ENCODE measurements at places on chromosomes 12 and 14.
A peak's percentile ranks its signal among the peaks of the same experiment; 100 is the strongest.

DNA sequence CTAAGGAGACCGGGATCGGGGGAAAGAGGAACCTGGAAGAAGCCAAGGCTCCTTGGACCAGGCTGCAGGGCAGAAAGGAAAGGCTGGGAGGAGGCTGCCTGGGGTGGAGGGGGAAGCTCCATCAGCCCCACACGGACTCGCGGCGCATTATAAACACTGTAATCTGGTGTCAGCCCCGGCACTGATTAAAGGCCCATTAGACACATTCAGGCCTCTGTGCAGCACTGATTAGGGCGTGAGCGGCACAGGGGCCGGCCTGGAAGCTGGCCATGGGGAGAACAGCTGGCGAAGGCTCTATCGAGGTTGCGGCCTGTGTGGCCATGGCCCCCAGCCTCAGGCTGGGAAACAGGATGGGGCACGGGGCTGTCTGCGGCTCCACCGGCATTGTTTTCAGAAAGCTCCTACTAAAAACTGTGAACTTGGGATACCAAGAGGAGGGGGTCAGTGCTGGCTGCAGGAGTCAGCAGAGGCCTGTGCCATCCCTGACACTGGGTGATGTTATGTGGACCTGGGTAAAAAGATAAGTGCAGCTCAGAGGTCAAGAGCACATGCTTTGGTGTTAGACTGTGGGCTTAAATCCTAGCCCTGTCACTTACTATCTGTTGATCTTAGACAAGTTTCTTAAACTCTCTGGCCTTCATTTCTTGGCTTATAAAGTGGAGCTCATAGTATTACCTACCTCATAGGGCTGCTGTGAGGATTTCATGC lies 10.6 kb downstream of the ACVRL1 start:
- no peak for DNase-seq

DNA sequence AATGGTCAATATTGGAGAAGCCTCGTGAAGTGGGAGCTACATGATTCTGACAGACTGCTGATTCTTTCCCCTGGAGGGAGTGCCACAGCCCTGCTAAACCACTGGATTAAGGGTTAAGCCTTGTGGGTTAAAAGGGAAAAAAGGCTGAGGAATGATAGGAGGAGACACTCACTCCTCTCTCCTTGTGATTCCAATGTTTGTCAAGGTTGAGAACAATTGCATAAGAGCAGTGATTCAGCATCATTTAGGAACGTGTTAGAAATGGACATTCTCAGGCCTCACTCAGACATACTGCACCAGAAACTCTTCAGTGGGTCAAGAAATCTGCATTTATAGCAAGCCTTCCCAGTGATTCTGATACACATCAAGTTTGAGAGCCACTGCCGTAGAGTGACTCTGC lies 87.8 kb upstream of the GZMB start:
- no peak for DNase-seq

- DNase-seq: no peak
Measured at GRCh38 chr14:51576117-51576430, 75.6 kb upstream of the FRMD6 start.

DNA sequence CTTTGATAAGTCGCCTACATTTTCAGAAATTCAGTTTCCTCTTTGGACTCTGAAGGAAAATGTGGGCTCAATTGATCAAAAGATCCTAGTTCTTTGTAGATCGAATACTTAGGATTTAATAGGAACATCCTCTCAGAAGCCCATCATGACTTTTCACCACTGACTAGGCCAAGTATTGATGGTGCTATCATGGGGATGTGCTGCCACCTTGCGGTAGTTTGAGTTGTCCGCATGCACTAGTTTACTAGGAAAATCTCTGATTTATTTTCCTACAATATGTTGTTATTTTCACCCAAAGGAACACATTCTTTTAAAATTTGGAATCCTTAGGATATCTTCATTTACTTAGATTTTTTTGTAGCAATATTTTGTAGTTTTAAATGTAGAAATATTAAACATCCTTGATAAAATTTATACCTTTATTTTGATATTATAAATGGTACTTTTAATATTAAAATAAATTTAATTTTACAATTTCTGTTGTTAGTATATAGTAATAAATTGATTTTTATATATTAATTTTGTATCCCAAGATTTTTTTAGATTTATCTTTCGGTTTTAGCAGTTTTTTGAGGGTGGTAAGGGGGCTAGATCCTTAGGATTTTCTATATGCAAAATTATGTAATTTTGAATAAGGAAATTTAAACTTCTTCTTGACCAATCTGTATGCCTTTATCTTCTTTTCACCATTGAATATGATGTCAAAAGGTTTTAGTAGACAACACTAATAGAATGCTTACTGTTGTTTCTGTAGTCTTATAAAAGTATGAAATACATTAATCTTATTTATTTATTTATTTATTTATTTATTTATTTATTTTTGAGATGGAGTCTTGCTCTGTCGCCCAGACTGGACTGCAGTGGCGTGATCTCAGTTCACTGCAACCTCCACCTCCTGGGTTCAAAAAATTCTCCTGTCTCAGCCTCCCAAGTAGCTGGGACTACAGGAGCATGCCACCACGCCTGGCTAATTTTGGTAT lies 52.9 kb upstream of the OR9K2 start:
- peak; percentile 77 for DNase-seq
